Posterior vena cava (tissue), 2 donors: ENCODE measurements at places on chromosomes 12 and 14. TPM values are rescaled to one million over a fixed set of nuclear protein-coding genes. Genes with fewer than 3 reads are reported as not detected.

Gene TAS2R8
- not detected for total RNA-seq

Gene USP15
- 75.9 TPM for total RNA-seq

Gene KLHL33
- 0.52 TPM for total RNA-seq

Gene LHX5
- total RNA-seq = not detected

DNA sequence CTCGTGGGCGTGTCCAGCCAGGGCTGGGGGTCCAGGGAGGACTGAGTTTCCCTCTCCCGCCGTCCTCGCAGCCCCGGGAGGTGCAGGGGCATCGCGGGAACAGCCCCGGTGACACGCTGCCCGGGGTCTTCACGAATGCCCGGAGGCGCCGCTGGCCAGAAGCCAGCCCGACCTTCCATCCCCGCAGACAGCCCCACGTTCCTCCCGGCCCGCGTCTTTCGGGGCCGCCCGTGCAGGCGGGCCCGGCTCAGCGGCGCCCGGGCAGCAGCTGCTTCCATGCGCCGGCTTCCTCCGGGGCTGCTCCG, 827 bp upstream of the TEDC1 start:
- no peak for DNase-seq

DNA sequence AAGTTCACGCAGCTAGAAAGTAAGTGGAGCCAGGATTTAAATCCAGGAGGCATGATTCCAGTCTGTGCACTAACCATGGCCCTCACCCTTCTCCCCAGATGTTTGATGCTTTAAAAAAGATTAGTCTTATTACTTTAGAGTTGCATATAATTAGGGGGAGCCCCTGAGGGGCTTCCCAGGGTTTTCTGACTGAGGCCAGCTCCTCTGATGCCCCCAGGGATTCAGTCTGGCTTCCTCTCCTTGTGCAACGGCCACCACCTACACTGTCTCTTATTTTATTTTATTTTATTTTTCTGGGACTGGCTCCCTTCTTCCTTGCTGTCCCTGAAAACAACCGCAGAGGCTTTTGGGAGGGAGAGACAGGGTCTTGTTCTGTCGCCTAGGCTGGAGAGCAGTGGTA, 22.6 kb downstream of the CLSTN3 start:
- DNase-seq = peak; percentile 10

GRCh38 chr14:68462683-68463082, 330.2 kb downstream of the ZFP36L1 start:
- DNase-seq = no peak

DNA sequence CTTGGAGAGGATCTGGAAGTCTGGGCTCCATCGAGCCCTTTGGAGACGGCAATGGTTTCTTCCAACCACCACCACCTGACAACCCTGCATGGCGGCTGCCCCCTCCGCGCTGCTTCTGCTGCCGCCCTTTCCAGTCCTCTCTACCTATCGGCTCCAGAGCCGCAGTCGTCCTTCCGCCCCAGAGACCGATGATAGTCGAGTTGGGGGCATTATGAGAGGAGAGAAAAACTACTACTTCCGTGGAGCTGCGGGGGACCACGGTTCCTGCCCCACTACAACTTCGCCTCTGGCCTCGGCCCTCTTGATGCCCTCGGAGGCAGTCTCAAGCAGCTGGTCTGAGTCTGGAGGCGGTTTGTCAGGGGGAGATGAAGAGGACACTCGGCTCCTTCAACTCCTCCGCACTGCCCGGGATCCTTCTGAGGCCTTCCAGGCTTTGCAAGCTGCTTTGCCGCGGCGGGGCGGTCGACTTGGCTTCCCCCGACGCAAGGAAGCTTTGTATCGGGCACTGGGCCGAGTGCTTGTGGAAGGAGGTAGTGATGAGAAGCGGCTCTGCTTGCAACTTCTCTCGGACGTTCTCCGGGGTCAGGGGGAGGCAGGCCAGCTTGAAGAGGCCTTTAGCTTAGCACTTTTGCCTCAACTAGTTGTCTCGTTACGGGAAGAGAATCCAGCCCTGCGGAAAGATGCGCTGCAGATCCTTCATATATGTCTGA, 499 bp downstream of the TOGARAM1 start:
- peak; percentile 91 for DNase-seq

DNA sequence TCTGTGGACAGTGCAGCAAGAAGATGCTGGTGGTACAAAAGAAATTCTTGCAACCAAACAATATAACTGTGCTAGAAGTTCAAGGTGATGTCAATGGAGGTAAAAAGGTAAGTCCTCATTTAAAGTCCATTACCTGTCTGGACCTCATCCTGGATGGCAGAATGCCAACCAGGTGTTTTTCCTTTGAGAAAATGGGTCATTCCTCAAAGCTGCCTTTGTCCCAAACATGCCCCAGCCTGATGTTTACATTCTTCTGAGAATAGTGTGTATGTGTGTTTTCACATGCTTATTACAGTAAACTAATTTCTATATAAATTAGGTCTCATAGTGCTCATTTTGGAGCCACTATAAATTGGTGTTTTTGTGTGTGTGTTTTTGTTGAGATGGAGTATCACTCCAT, 24.9 kb downstream of the ACTR6 start:
- no peak for DNase-seq

- no peak for DNase-seq
Measured at GRCh38 chr14:74438351-74438915, 12.4 kb upstream of the SYNDIG1L start.

GRCh38 chr14:39034481-39035296, 68.3 kb downstream of the SEC23A start:
- DNase-seq = no peak

- DNase-seq = no peak
Measured at GRCh38 chr14:100653409-100653808, 66.2 kb upstream of the BEGAIN start.

DNA sequence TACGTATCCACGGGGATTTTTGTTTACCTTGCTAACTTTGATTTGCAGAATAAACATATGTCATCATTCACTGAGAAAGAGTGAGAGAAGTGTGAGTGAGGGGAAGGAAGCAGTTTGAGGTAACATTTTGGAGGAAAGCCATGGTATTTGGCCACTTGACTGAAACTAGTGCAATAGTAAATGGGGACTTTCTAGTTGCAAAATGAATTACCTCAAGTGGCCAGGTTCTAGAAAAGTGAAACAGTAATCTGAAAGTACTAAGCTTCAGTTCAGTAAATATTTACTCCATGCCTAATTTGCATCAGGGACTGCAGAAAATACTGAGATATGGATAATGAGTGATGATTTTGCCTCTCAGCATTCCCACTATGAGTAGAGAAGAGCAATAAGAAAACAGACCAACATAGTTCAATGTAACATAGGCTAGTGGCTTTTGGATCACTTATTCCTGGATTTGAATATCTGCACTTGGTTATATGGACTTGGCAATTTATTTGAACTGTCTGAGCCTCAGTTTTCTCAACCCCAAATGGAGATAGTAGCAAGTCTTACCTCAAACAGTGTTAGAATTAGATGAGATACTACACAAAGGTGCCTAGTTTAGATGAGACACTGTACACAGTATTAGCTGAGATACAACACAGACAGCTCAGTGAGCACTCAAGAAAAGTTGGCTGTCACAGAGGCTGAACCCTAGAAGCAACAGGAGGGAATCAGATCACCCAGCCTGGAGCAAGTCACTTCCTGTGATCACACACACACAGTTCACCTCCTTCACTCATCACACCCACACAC, 439.1 kb downstream of the NPAS3 start:
- DNase-seq = no peak

DNA sequence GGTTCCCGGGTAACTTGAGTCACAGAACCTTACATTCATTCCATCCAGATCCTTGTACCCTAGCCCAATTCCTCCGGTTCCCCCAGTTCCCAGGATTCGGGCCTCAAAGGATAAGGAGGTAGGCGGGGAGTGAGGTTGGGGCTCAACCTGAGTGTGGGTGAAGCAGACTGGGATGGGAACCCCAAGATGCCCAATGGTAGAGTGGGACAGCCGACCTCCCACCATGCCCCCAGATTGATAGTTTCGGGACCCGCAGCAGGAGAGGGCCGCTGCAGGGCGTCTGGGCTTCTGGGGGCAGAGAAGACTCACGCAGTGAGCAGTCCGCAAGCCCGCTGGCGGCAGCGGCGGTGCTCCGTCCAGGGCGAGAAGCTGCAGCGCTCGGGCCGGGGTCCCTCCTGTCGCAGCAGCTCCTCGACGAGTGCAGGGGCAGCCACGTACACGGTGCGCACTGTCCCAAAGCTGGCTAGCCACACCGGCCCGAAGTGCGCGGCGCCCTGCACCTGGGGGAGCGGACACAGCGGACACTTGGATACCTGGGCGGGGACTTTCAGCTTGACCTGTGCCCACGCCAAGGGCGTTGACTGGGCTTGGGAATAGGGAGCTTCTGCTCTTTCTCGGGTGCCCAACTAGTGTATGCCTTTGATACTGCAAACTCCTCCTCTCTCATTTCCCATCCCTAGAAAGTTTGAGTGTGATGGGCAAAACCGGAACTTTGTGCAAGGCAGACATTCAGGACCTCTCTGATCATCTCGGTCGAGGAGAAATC, 997 bp downstream of the CYP27B1 start:
- DNase-seq = no peak
